ENCODE measurements at places on chromosomes 5 and 9.

DNA sequence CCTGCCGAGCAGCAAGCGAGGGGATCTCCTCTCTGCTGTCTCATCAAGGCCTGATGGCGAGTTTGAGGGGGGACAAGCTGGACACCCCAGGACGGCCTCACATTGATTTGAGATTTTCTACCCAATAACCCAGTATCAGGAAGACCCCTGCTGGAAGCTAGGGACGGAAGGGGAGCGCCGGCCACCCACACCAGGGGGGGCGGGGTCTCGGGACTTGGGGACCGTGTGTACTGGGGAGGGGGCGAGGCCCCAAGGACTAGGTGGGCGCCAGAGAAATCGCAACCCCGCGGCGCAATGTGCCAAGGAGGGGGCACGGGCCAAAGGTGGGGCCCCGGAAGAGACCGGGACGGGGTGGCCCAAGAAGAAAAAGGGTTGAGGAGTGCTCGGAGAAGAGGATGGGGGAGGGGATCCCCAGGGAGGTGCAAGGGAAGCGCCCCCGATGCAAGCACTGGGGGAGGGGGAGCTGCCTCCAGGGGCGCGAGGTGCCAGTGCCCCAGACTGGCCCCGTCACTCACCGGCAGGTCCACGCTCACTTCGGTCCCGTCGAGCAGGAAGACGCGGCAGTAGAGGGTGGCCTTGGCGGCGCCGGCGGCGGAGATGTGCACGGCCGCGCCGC, 1.1 kb downstream of the EPB41L4B start:
- DNase-seq = no peak

DNA sequence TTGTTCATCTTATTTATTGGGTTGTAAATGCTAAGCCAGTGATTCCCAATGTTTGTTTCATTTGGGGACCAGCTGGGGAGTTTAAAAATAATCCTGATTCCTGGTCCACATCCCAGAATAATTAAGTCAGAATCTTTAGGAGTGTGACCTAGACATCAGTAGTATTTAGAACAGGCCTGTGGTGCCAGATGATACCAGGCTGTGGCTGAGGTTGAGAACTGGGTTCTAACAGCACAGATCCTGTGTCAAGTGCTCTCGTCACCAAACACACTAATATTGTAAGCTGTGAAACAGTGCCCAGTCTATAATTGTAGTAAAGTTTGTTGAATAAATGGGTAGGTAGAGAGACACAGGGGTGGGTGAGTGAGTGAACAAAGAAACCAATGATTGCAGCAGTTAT, 172.1 kb upstream of the PPP1R2B start:
- DNase-seq = no peak

- no peak for DNase-seq
Measured at GRCh38 chr5:31215236-31215635, 21.8 kb downstream of the CDH6 start.

DNA sequence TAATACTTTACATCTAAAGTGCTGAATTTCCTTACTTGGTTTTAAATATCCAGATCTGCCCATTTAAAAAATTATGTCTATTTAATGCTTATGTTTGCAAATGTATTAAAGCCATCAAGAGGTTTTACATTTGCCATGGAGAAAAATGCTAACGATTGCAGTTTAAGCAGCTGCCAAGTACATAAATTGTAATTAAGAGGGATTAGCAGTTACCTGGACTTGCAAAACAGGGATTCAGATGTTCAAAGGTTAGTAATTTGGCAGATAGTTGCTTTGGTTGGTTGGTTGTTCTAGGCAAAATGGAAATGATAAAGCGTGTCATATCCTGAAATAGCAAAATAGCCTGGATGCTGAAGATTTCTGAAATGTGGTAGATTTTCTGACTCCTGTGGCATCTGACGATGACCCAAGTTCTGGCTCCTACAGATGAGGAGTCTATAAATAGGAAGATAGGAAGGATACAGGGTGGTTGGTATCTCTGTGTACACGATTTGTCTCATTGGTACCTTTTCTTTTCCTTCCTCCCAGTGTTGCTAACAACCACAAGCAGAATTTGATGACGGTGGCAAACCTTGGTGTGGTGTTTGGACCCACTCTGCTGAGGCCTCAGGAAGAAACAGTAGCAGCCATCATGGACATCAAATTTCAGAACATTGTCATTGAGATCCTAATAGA, 282.9 kb downstream of the NR3C1 start:
- no peak for DNase-seq

DNA sequence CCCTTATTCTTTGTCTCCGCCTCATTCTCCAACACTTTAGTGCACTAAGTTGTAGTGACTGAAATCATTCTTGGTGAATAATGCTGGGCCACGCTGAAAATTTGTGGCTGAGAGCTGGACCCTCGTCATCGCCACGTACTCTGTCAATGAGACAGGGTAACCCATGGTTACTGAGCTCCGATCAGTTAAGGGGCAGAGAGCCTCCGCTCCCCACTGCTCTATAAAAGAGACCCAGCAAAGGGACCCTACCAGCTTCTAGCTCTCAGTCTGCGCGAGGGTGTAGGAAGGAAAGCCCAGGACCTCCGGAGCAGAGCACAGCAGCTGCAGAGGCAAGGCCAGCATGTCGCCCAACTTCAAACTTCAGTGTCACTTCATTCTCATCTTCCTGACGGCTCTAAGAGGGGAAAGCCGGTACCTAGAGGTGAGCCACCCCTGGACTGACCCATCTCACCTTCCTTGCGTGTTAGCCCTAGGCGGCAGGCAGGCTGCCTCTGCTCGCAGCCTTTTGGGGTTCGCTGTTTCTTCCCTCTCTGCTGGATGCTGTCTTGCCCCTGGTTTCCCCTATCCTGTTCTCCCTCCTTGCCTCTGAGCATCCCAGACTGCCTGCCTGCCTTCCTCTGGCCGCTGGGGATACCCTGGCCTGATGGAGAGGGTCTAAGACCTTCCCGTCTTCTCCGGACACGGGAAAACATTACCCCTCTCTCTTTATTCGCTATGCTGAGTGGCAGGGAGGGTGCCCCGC, at the start of gene CRHBP:
Gene CRHBP, plus strand, starts transcription at position 251 of the 742 bp plus-strand sequence. Its CDS starts 90 bp downstream, at position 341.
- DNase-seq = no peak

- DNase-seq = no peak
Measured at GRCh38 chr9:123865226-123866000, 64.5 kb downstream of the DENND1A start.
